Activated T-helper 1 cell treated with anti-CD3 and anti-CD28 coated beads, Interleukin-2, amount 50 U/mL, for 16 hours (primary cell): ENCODE measurements at places on chromosomes 12 and 14.
A peak's percentile ranks its signal among the peaks of the same experiment; 100 is the strongest.

- peak; percentile 68 for DNase-seq
These were observed 14.0 kb upstream of the RACGAP1 start for GRCh38 chr12:50039151-50039835.

DNA sequence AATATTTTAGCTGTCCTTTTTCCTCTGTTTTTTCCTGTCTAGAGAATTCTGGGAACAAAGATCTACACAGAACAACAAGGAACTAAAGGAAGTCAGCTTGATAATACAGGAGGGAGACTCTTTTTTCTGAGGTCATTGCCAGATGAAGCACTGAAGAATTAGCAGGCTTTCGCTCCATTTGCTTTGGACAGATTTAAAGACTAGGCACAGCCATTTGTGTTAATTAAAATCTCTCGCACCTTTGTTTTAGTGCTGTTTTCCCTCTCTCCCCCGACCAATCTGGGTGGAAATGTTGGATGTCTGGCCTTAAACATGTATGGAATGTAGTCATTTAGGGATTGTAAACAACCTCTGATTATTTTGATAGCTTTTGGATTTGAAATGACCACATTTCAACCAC, 9.6 kb upstream of the GPHN start:
- DNase-seq = no peak

- no peak for DNase-seq
These were observed 182.6 kb downstream of the PHLDA1 start for GRCh38 chr12:75848961-75849360.

GRCh38 chr12:43294916-43295315, 257.1 kb downstream of the ADAMTS20 start:
- no peak for DNase-seq

GRCh38 chr14:85934886-85935254, 404.9 kb downstream of the FLRT2 start:
- DNase-seq = no peak

- no peak for DNase-seq
These were observed 75.5 kb upstream of the CAND1 start for GRCh38 chr12:67193704-67194103.
